ENCODE measurements at places on chromosomes 1 and 21. TPM values are rescaled to one million over a fixed set of nuclear protein-coding genes. Genes with fewer than 3 reads are reported as not detected.

DNA sequence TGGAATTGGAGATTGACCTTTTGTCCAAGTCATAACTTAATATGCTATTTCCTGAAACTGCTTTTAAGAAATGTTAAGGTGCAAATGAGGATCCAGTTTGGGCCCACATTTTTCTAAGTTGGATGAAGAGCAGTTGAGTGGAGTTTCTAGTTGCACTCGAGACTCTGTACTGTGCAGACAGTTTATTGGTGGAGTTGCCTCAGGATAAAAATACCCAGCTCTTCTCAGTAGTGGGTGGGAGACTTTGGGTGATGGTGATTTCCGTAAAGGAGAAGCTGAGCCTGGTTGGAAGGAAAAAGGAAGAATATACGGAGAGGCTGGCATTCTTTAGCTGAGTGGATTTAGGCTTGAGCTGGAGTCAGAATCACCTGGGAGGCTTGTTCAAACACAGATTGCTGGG, 49.9 kb downstream of the CAMTA1 start:
- peaks cover 4% of the 10 kb centered on the region for H3K36me3 ChIP-seq
- H3K4me1 ChIP-seq: no peaks in the 10 kb centered on the region
- H3K27me3 ChIP-seq: no peaks in the 10 kb centered on the region
- DNase-seq: no peak
- H3K4me3 ChIP-seq: no peak overlapping the region
- no peak overlapping the region for H3K27ac ChIP-seq

DNA sequence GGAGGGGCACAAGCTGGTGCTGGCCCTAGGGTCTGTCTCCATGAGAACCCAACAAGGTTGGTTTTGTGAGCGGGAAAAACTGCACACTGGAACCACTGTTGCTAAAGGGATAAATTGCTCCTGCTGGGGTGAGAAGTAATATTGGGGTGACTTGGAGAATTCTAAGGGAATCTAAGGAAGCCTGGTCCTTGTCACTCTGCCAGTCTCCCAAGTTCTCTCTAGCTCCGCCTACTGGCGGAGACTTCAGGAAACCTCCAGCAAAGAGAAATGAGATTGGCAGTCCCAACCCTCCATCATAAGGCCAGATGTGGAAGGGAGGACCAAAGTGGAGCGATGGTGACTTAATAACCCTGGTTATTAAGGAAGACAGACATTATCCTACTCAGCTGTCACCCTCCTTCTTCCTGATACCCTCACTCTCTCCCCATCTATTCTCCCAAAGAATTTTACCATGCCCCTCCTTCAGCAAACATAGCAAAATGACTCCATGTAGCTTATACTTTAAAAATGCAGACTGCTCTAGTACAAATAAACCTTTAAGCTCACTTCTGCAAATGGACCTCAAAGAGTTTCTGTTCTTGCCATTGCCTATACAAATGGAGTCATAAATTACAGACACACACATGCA, 2.7 kb downstream of the LCE1F start:
- H3K4me1 ChIP-seq: peaks cover 5% of the 10 kb centered on the region
- no peaks in the 10 kb centered on the region for H3K36me3 ChIP-seq
- peak; percentile 32 for DNase-seq

GRCh38 chr1:98651116-98651632, 10.3 kb upstream of the SNX7 start:
- no peaks in the 10 kb centered on the region for H3K4me1 ChIP-seq
- no peaks in the 10 kb centered on the region for H3K36me3 ChIP-seq
- no peaks in the 10 kb centered on the region for H3K27me3 ChIP-seq
- H3K27ac ChIP-seq: no peak overlapping the region
- H3K4me3 ChIP-seq: no peak overlapping the region

GRCh38 chr1:236083650-236084385, 18.9 kb upstream of the NID1 start:
- H3K27me3 ChIP-seq: no peaks in the 10 kb centered on the region
- peaks cover 5% of the 10 kb centered on the region for H3K4me1 ChIP-seq
- H3K4me3 ChIP-seq: no peak overlapping the region
- DNase-seq: peak; percentile 57
- H3K27ac ChIP-seq: no peak overlapping the region

GRCh38 chr1:199298825-199299224, 660.0 kb downstream of the PTPRC start:
- peak overlapping the region; percentile 49 for H3K27ac ChIP-seq
- no peak overlapping the region for H3K4me3 ChIP-seq
- no peaks in the 10 kb centered on the region for H3K36me3 ChIP-seq
- peaks cover 34% of the 10 kb centered on the region for H3K4me1 ChIP-seq
- DNase-seq: peak; percentile 85
- H3K27me3 ChIP-seq: no peaks in the 10 kb centered on the region

DNA sequence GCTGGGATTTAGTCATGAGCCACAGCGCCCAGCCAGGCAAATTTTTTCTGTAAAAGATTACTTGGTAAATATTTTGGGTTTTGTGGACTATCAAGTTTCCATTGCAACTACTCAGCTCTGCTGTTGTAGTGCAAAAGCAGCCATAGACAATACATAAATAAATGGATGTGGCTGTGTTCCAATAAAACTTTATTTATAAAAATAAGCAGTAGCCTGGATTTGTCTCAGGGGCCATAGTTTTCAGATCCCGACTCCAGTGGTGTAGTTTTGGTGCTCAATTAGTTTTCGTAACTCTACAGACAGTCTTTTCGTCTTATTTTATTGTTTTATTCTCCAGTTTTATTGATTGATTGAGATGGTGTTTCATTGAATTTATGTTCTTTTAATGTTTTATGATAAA, 80.1 kb upstream of the IVNS1ABP start:
- no peak overlapping the region for H3K4me3 ChIP-seq
- H3K4me1 ChIP-seq: peaks cover 22% of the 10 kb centered on the region
- H3K27me3 ChIP-seq: no peaks in the 10 kb centered on the region
- no peak for DNase-seq

DNA sequence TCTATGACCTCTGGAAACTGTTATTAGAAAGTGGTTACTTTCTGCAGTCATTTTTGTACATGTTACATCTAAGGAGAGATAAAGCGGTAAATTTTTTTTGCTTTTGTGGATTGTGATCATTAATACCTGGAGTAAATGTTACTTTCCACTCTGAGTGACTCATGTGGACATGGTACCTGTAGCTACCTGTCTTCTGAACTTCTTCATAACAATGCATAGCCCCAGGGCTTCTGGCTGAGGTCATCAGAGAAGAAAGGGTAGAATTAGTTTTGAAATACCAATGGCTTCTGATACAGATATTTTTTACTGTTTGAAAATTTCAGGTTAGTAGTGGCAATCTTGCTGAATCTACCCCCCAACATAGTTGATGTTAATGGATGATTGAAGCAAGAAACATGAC, 489.3 kb downstream of the RWDD3 start:
- no peaks in the 10 kb centered on the region for H3K36me3 ChIP-seq
- DNase-seq: no peak
- no peaks in the 10 kb centered on the region for H3K4me1 ChIP-seq
- no peak overlapping the region for H3K4me3 ChIP-seq
- no peak overlapping the region for H3K27ac ChIP-seq
- no peaks in the 10 kb centered on the region for H3K27me3 ChIP-seq

The SAMD13 gene
- 0.51 TPM for total RNA-seq

The KIF2C gene
- 14.2 TPM for total RNA-seq

The KCNT2 gene
- 0.76 TPM for total RNA-seq

The KRTAP12-2 gene
- not detected for total RNA-seq

The C1QA gene
- not detected for total RNA-seq

The LCE6A gene
- total RNA-seq: not detected

The NMNAT1 gene
- 12.5 TPM for total RNA-seq

Measured in GM23248 (cell line).